Central memory CD4-positive, alpha-beta T cell (primary cell): ENCODE measurements at places on chromosomes 4 and X.

DNA sequence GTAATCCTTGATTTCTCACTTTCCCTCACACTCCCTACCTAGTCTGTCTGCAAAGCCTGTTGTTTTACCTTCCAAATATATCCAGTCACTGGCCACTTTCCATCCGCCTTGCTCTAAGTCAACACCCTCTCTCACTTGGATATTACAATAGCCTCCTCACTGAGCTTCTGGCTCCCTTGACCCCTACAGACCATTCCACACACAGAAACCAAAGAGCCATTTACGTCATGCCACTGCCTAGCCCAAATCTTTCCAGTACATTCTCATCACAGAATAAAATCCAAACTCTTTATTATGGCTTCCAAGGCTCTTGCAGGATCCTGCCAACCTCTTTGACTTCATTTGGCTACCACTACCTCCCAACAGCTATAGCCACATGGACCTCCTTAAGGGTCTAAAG lies 25.7 kb upstream of the ARHGEF9 start:
- no peak for DNase-seq

- no peak for DNase-seq
Measured at GRCh38 chr4:65367306-65367705, 303.0 kb downstream of the EPHA5 start.

DNA sequence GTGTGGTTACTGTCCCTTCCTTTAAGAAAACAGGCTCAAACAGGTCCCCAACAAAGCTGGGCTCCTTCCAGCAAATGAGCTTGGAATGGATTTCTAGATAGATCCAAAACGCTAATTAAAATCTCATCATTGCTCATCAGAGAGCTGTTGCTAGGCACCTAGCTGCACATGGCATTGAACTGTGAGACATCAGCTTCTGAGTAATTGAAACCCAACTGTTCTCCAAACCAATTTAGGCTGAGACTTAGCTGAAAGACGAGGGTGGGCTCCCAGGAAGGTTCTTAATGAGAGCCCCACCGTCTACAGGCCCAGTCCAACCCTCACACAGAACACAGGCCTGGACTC lies 59.1 kb downstream of the FAM184B start:
- DNase-seq, result no peak

DNA sequence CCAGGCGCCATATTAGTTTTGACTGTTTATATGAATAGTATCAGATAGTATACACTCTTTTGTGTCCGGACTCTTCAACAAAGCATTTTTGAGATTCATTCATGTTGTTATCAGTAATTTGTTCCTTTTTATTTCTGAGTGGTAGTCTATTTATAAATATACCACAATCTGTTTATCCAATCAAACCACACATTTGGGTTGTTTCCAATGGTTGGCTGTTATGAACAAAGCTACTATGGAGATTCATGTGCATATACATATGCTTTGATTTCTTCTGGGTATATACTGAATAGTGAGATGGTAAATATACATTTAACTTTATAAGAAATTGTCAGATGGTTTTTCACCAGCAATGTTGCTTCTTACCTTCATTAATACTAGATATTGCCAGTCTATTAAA lies 36.8 kb upstream of the TAPT1 start:
- no peak for DNase-seq

DNA sequence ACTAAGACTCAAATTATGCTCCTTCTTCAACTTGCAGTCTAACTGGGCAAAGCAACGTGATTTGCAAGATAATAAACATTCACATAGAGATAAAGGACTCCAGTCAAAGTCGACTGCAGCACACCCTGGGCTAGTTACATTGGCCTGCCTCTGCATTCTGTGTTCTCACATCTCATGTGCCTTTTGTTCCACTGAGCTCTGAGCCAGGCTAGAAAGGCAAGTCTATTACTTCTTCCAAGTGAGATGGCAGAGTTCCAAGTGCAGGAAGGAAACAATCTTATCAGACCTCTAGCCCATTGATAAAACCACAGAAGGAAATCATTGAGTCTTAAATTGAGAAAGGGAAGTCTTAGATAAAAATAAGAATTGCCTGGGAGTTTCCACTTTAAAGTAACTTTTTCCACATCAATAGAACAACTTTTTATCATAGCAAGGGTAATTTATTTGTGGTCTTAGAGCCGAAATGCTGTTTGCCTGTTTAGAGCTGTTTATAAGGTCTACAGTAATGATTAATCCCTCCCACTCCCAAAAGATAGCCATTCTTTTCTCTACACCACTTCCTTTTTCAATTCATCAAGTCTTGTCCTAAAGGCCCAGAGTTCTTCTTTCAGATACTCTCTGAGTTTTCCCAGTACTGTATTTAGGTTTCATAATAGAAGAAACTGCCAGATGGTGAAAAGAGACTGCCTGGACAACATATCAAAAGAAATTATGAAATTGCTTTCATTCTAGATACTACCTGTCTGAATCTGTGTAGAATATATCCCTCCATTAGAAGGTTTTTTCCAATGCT lies 200.2 kb downstream of the GUCY2F start:
- no peak for DNase-seq

DNA sequence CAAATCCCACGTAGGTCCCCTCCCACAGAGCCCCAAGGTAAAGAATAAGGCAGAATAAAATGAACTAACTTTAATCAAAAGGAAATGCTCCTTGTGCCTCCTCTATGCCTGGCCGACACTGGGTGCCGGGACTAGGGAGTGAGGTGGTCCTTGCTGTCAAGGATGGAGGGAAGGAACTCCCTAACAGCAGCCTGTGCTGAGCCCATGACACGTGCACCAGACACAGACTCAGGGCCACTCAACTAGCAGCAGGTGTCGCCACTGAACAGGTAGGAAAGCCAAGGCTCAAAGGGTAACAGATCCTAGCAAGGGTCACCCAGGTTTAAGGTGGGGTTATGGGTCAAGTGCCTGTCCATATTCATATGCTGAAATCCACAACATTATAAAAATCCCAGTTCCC lies 29.2 kb downstream of the MSX1 start:
- no peak for DNase-seq

DNA sequence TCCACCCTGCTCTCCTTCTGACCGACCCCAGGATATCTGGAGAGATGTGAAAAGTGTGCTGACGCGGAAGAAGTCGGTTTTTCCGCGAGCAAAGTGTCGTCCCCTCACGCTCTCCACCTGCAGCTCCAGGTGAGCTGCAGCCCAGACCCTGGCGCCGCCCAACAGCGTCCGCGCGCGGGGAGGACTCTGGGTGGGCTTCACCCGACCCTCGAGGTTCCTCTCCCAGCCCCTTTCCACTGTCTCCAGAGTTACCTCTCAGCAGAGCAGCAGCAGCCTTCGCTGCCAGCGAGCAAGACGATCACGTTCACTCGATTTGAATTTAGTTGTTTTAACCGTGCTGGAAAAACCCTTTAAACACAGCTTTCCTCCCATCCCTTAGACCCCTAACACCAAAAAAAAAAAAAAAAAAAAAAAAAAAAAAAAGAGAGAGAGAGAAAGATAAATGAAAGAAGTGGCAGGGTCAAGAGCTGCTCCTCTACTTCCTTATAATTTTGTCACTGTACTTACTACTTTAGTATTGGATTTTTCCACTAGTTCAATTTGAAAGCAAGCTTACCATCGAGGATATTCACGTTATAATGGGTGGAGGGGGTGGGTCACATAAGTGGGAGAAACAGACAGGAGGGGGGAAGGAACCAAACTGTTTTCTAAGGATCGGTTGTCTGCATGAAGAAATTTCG lies 758 bp upstream of the NR3C2 start:
- no peak for DNase-seq

DNA sequence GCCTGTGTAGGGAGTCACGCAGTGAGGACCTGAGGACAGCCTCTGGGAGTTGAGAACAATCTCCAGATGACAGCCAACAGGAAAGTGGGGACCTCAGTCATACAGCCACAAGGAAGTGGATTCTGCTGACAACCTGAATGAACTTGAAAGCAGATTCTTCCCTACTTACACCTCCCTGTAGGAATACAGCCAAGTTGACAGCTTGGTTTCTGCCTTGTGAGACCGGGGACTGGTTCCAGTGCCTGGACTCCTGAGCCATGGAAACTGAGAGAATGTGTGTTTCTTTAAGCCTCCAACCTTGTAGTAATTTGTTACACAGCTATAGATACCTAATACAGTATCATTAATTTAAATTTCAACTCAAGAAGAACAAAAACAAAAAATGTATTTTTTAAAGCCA lies 107.5 kb downstream of the CNKSR2 start:
- DNase-seq, result no peak

GRCh38 chr4:152896811-152897210 lies 39.3 kb upstream of the FHDC1 start:
- no peak for DNase-seq

DNA sequence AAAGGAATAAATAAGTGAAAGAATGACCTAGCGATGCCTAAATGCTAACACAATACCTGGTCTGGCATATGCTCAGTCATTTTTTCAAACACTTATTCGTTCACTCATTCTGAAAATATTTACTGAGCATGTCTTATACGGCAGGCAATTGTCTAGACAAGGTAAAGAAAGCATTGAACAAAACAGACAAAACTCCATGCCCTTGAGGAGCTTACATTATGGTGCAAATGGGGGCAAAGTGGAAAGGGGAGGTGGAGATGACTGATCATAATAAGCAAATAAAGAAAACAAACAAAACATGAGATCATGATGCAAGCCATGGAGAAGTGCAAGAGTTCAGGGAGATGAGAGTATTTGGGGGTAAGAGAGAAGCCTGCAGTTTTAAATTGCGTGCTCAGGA lies 334.6 kb upstream of the PPARGC1A start:
- DNase-seq, result no peak

DNA sequence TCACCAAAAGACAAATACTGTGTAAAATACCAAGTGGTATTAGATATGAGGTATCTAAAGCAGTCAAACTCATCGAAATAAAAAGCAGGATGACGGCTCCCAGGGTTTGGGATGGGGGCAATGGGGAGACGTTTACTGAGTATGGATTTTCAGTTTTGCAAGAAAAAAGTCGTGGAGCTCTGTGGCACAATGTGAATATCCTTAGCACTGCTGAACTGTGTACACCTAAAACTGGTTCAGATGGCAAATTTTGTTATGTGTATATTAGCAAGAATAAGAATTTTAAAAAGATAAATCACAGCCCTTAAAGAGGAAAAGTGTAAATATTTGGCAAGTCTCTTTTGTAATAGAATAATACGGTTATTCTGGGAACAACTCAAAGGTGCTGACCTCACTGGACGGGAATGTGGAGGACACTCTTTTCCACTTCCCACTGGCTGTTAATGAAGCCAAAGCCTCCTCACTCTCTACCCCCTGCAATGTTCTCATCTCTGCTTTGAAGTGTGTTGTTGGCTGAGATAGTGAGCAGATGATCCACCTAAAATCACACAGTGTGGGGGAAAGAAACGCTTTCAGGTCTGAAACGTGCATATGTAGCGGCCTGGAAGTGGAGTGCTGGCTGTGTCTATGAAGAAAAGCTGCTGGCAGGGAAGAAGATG lies 49.2 kb downstream of the SEL1L3 start:
- no peak for DNase-seq

DNA sequence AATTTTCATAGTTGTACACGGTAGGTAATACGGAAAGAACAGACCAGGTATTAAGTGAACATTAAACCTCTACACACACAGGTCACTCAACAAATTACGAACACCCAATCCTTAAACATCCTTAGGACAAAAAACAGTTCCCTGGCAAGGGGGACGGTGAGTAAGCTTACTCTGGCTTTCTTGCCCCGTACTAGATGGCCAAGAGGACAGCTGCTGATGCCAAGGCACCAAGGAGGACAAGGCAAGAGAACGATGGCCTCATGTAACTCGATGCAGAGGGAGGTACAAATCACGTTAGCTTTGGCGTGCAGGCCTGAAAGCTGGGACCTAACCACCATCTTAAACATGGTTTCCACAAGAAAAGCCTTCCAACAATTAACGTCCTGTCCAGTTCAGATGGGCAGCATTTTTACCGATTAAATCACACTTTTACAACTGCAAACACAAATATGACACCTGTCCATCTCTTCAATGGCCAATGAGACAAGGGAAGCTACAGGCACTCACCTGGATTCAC lies 23.7 kb downstream of the FAT1 start:
- no peak for DNase-seq

DNA sequence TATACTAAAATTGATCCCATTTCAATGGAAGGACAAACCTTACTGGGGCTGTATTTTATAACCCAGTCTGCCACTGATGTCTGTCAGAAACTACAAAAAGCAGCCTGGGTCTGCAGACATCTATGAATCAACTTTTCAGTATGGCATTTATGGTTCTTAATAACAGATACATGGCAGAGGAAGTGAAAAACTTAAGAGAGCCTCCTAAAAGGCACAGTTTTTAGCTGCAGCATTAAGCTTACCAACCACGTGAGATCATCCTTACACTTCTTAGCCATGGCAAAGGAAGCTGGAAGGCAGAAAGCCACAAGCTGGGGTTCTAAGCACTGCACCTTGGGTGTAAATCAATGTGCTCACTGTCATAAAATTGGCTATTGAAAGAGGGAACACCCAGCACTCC lies 16.6 kb upstream of the UGT2B17 start:
- no peak for DNase-seq

DNA sequence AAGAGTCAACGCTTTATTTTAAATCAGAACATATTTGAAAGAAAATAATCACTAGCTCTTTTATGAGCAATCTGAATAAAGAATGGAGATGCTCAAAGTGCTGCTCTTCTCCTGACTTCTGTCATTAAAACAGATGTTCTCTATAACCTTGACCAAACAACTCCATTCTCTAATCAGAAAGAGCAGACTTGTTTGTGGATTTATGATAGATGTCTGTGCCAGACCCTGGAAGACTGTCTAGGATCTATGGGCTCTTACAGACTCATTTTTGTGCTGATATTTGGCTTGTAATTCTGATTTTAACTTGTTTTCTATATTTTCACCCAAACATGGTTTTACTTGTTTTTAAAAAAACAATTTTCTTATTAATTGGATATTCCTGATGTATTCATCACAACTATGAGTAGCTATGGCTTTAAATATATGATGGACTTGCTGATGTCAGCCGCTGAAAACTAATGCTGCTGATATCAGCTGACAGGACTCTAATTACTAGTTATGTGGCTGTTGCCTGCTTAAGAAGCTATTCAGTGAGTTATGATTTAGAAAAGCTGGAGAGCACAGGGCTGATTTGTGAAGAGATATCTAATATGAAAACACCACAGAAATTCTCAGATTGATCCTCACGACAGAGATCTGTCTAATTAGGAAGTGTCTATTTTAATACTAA lies 31.6 kb upstream of the MAML3 start:
- no peak for DNase-seq

GRCh38 chr4:178937130-178937529 lies 1494.9 kb upstream of the AGA start:
- no peak for DNase-seq

- DNase-seq, result no peak
Measured at GRCh38 chrX:40104630-40104984, 6.8 kb upstream of the BCOR start.

GRCh38 chr4:149999485-150000074 lies 78.7 kb upstream of the DCLK2 start:
- DNase-seq, result no peak

DNA sequence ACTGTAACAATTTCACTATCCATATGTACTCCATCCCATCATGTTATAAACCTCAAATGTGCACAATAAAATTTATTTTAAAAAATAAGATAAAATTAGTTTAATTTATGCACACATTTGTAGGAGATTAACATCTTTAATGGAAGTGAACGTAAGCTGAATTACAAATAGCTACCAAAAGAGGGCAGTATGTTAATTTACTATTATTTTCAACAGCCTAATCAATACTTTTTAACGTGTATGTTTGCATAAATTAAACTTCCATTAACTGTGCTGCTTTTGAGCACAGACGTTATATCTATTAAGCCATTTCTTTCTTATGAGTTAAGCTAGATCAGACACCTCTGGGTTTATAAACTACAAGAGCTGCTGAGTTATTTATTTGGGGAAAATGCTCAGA lies 56.5 kb upstream of the PHKA2 start:
- DNase-seq, result no peak

GRCh38 chr4:59057804-59058203 lies 1947.6 kb upstream of the IGFBP7 start:
- no peak for DNase-seq
